ENCODE measurements at places on chromosomes 16 and 17. TPM values are rescaled to one million over a fixed set of nuclear protein-coding genes. Genes with fewer than 3 reads are reported as not detected.

The MPO gene
- total RNA-seq: not detected

The GALNS gene
- 4.5 TPM for total RNA-seq

The HOXB8 gene
- 6.9 TPM for total RNA-seq

The SLC13A2 gene
- not detected for total RNA-seq

The FOXC2 gene
- 5.4 TPM for total RNA-seq

The KLHL36 gene
- total RNA-seq: 20.5 TPM

The DNAI2 gene
- not detected for total RNA-seq

The SLC47A1 gene
- not detected for total RNA-seq

The SETD6 gene
- total RNA-seq: 27.8 TPM

The GDPD1 gene
- total RNA-seq: 0.57 TPM

The AATK gene
- 0.17 TPM for total RNA-seq

The LPCAT2 gene
- 0.69 TPM for total RNA-seq

The TBC1D3D gene
- 0.29 TPM for total RNA-seq

The LGALS9 gene
- total RNA-seq: 2.2 TPM

The MMP15 gene
- 3.4 TPM for total RNA-seq

The KRTAP4-4 gene
- not detected for total RNA-seq

All from Daoy (cell line).